ENCODE measurements at places on chromosomes 2 and 18.

- no peak for DNase-seq
These were observed 980.3 kb upstream of the CDH2 start for GRCh38 chr18:29157057-29157780.

DNA sequence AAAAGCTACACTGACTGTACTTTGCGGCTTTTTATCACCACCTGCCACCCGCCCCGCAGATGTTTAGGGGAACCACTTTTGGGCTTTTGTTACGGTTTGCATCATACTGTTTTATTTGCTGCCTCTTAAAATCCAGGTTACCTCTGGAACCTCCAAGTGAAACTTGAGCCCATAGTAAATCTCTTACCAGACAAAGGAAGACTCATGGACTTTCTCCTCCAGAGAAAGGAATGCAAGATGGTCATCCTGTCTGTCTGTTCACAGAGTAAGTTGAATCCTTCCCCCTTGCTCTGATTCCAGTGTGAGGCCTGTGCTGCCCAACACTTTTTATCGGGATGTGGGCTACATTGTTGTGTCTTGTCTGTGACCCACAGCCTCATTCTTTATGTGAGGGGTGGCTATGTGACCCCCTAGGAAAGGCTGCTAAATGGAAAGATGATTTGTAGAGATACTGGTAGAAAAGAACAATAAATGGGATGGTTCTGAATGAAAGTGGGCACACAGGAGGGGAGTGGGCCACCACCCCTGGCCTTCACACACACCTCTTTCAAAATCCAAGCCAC lies 23.3 kb downstream of the RMC1 start:
- no peak for DNase-seq

- no peak for DNase-seq
These were observed 23.9 kb downstream of the CALCRL start for GRCh38 chr2:187424146-187424545.

DNA sequence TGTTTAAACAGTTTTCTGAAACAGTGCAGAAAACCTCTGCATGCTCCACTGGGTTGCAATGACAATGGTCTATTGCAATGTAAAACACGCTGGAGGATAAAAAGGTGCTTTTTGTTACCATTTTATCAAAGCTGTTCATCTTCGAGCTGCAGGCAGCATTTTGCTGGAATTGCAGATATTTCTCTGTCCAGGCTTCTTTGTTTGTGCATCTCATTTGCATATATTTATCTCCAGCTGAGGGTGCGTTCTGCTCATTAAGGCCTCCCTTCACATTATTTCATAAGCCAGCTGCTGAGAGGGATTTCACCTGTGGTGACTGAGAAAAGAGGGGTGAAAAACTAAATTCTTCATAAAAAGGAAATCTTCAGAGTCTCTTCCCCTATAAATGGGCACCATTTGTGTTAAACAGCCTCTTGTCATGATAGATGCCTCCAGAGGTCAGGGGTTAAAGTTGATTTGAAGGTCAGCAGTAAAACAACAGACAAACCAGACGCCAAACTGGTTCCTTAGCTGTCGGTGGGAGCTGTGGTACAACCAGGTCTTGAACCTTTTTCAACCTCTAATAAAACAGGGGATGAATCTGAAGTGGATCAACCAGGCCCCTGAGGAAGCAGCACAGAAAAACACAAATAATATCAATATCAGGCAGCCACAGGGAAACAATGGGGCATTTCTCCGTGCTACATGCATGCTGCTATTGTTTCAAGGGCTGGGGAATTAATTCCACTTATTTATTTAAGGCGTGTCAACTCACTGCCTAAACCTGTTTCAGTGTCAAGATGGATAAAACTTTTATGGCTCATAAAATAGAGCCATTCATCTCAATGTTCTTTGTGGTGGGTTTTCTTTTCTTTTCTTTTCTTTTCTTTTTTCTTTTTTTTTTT lies 265.1 kb downstream of the MEIS1 start:
- no peak for DNase-seq

GRCh38 chr18:12930908-12931307 lies 16.9 kb upstream of the SEH1L start:
- DNase-seq: no peak

DNA sequence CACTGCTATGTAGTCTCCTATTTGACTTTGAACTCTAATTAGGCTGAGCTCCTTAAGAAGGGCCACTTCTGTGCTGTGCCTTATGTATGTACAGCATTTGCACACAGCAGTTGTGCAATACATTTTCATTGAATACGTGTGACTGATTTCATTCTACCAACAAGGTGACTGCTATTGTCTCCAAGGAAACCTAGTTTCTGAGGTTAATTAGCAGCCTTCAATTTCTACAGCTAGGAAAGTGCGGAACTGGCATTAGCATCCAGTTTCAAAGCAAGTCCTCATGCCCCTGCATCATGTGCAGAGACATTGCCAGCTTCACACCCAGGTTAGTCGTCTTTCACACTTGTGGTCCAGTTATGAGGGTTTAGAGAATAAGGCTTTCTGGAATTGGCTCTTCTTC lies 58.6 kb downstream of the NCK2 start:
- no peak for DNase-seq

DNA sequence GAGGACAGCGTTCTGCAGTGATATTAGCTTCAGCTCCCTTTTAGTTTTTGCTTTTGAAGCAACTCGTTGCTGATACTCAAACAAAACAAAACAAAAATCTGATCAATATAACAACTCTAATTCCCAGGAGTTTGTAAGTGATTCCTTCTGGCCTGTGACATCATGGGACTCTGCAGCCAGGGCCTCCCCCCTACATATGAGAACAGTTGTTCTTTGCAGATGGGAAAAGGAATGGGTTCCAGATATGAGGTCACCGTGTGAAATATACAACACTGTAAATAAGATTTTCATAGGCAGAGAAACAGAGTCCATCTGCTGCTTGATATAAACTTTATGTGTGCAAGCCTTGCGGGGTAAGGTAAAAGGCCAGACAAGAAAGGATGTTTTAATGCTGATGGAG lies 56.7 kb downstream of the DIS3L2 start:
- no peak for DNase-seq

- DNase-seq: no peak
These were observed 162.5 kb downstream of the TTC32 start for GRCh38 chr2:19739256-19739655.

DNA sequence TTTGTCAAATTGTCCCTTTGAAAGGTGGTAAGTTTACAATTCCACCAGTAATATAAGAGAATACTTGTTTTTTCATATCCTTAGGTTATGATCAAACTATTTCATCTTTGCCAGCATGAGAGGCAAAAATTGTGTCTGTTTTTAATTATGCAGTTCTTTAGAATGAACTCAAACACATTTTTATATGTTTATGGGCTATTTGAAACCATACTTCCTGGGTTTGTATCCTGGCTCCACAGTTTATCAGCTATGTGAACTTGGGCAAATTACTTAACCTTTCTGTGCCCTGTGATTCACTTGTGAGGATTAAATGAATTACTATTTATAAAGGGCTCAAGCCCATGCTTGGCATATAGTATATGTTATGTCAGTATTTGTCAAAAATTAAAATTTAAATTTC lies 109.4 kb downstream of the TANC1 start:
- DNase-seq: no peak

- no peak for DNase-seq
These were observed 70.9 kb upstream of the ACVR1 start for GRCh38 chr2:157946919-157947557.

DNA sequence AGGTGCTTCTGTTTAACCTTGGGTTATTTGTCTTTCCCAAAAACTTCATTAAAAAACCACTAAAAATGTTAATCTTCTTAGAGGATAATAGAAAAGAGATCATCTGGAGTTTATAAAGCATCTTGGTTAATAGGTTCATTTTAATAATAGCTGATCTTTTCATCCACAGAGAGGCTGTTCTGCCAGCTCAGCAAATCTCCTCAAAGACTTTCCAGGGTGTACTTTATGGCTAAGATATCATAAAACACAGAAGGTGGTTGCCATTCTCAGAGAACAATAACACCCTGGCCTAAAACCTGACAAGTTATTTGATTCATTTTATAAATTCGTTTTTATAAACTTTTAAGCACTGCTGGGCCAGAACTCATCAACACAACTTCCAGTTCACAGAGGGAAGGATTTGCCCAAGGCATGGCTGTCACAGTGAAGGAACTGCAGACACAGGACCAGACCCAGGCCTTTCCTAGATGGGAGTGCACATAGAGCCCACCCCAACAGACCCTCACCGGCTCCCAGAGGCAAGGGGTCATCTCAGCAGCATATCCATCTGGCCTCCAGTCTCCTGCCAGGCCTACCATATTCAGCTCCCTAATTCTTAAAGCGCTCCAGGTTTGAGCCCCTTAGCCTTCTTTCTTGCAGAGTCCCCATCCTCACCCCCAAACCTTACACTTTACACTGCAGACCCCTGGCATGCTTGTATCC lies 203.4 kb upstream of the RAB6C start:
- no peak for DNase-seq

Measured in activated T-helper 1 cell treated with anti-CD3 and anti-CD28 coated beads, Interleukin-2, amount 50 U/mL, for 16 hours (primary cell).